ENCODE measurements at places on chromosomes 3 and 15. TPM values are rescaled to one million over a fixed set of nuclear protein-coding genes. Genes with fewer than 3 reads are reported as not detected.

The FAH gene
- polyA plus RNA-seq = 69.2 TPM

The LYZL4 gene
- polyA plus RNA-seq = not detected

The IL16 gene
- 14.3 TPM for polyA plus RNA-seq

The COLQ gene
- polyA plus RNA-seq = 1.1 TPM

The STRA6 gene
- 1.2 TPM for polyA plus RNA-seq

- DNase-seq = no peak
- H3K4me3 ChIP-seq = no peak overlapping the region
- H3K36me3 ChIP-seq = no peaks in the 10 kb centered on the region
- no peaks in the 10 kb centered on the region for H3K4me1 ChIP-seq
- no peak overlapping the region for H3K27ac ChIP-seq
- H3K27me3 ChIP-seq = no peaks in the 10 kb centered on the region
Measured at GRCh38 chr3:187082758-187083375, 56.4 kb downstream of the RPL39L start.

DNA sequence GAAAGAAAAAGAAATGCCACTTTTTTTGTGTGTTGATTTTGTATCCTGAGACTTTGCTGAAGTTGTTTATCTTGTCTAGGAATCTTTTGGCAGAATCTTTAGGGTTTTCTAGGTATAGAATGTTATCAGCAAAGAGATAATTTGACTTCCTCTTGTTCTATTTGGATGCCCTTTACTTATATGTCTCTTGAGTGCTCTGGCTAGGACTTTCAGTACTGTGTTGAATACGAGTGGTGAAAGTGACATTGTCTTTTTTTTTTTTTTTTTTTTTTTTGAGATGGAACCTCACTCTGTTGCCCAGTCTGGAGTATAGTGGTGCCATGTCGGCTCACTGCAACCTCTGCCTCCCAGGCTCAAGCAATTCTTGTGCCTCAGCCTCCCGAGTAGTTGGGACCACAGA is 64.7 kb upstream of the NPHP3 start:
- H3K4me1 ChIP-seq = no peaks in the 10 kb centered on the region
- H3K27me3 ChIP-seq = no peaks in the 10 kb centered on the region
- H3K27ac ChIP-seq = no peak overlapping the region
- H3K36me3 ChIP-seq = no peaks in the 10 kb centered on the region
- DNase-seq = no peak

- no peak overlapping the region for H3K27ac ChIP-seq
- H3K27me3 ChIP-seq = no peaks in the 10 kb centered on the region
- no peak for DNase-seq
- H3K4me1 ChIP-seq = no peaks in the 10 kb centered on the region
- no peak overlapping the region for H3K4me3 ChIP-seq
Measured at GRCh38 chr3:51588724-51589123, 50.2 kb downstream of the RAD54L2 start.

DNA sequence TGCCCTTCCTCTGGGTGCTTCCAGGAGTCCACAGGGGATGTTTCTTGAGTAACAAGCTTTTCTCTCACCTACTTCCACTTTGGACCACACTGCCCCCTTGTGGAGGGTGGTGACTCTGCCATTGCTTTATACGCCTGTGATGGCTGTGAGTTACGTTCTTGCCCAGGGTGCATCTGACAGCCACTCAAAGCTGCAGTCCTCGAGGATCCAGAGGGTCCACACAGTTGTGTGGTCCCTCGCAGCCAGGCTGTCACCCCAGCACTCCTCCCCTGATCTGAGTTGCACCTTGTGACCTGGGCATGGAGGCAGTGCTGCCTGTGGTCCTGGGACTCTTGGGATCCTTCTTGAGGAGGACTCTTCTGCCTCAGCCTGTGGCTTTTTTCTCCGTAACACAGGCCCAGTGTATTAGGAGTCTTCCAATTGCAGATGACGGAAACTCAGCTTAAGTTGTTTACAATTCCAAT is 23.4 kb downstream of the FOXL2 start:
- H3K27me3 ChIP-seq = no peaks in the 10 kb centered on the region
- DNase-seq = peak; percentile 93
- H3K4me3 ChIP-seq = no peak overlapping the region
- no peaks in the 10 kb centered on the region for H3K4me1 ChIP-seq

DNA sequence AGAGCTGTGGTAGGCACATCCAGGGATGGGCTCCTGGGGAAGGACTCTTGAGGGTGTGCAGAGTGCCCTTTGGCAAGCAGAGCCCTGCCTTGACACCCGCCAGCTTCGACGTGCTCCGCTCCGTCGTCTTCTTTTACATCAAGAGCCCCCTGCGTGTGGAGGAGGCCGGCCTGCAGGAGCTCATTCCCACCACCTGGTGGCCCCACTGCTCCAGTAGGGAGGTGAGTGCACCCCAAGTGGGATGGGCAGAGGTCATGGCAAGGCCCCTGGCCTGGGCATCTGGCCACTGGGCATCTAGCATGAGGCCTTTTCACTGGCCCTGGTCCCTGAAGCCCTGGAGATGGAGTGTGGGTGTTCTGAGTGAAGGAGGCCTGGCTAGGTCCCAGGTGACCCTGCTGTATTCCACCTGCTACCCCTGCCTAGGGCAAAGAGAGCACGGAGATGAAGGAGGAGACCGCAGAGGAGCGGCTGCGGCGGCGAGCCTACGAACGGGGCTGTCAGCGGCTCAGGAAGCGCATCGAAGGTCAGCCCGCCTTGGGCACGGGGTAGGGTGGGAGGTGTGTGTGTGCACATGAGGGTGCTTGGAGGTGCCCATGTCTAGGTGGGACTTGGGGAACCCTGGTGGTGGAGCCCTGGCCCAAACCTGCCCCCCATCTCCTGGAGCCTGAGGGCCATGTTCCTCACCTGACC is 12.2 kb downstream of the RNF123 start:
- DNase-seq = no peak
- no peaks in the 10 kb centered on the region for H3K27me3 ChIP-seq
- peaks cover 71% of the 10 kb centered on the region for H3K36me3 ChIP-seq
- H3K27ac ChIP-seq = no peak overlapping the region

DNA sequence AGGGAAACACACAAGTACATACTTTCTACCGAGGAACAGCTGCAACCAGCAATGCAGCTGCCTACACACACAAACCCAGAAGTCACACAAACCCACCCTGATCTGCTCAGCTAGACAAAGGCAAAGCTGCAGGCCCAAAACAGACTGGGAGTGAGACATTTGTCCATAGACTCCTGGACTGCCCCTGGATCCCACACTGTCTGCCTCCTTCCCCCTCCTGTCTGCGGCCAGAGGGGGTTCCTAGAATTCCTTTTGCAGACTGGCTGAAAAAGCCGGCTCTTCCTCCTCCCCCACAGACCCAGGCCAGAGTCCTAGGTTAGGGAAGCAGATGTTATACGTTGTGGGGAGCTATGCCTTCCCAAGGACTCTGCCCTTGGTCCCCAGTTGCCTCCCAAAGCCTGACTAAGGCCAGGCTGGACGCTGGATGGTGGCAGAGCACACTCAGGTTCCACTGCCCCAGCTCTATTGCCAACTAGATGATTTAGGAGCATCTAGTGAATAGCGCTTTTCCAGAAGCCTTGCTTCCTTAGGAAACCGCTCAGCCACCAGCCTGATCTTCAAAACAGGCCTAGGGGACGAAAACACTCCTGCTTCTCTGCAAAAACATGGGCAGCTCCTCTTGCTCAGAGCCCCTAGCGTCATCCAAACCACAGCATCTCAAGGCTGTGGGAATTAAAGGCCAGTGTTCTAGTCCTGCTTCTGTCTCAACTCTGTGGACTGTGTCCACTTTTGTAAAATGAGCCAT is 37.4 kb upstream of the CILP start:
- no peak overlapping the region for H3K27ac ChIP-seq
- no peaks in the 10 kb centered on the region for H3K4me1 ChIP-seq
- H3K36me3 ChIP-seq = no peaks in the 10 kb centered on the region
- H3K4me3 ChIP-seq = no peak overlapping the region
- no peaks in the 10 kb centered on the region for H3K27me3 ChIP-seq

DNA sequence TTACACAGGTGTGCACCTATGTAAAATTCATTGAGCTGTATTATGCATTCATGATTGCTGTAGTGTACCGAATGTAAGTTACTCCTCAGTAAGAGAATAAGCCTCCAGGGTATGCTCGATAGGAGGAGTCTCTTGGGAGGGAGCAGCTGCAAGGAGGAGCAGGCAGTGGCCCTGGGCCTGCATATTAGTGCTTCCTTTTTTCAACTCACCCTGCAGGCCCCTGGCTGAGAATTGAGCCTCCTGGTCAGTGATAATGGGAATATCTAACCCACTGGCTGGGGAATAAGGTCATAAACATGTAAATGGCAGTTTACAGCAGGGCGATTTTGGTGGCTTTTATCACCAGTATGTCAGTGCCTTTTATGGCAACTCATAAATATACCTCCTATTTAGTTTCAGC is 21.7 kb upstream of the SFMBT1 start:
- no peaks in the 10 kb centered on the region for H3K27me3 ChIP-seq
- no peaks in the 10 kb centered on the region for H3K36me3 ChIP-seq
- H3K4me3 ChIP-seq = no peak overlapping the region
- no peak for DNase-seq
- no peaks in the 10 kb centered on the region for H3K4me1 ChIP-seq

DNA sequence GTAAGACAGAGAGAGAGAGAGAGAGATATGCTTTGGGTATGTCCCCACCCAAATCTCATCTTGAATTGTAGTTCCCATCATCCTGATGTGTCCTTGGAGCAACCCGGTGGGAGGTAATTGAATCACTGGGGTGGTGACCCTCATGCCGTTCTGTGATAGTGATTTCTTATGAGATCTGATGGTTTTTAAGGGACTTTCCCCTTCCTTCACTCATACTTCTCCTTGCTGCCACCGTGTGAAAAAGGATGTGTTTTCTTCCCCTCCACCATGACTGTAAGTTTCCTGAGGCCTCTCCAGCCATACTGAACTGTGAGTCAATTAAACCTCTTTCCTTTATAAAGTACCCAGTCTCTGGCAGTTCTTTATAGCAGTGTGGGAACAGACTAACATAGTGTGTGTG is 60.3 kb downstream of the EOMES start:
- no peak for DNase-seq
- H3K27me3 ChIP-seq = no peaks in the 10 kb centered on the region
- peaks cover 8% of the 10 kb centered on the region for H3K4me1 ChIP-seq
- H3K36me3 ChIP-seq = no peaks in the 10 kb centered on the region

GRCh38 chr15:66369773-66370651 is 13.5 kb upstream of the TIPIN start:
- no peak for DNase-seq
- H3K27me3 ChIP-seq = no peaks in the 10 kb centered on the region
- peak overlapping the region; percentile 52 for H3K27ac ChIP-seq
- H3K4me3 ChIP-seq = no peak overlapping the region
- H3K36me3 ChIP-seq = no peaks in the 10 kb centered on the region

- no peak for DNase-seq
- no peak overlapping the region for H3K27ac ChIP-seq
- H3K4me3 ChIP-seq = no peak overlapping the region
Measured at GRCh38 chr3:5694266-5694665, 506.8 kb downstream of the EDEM1 start.

DNA sequence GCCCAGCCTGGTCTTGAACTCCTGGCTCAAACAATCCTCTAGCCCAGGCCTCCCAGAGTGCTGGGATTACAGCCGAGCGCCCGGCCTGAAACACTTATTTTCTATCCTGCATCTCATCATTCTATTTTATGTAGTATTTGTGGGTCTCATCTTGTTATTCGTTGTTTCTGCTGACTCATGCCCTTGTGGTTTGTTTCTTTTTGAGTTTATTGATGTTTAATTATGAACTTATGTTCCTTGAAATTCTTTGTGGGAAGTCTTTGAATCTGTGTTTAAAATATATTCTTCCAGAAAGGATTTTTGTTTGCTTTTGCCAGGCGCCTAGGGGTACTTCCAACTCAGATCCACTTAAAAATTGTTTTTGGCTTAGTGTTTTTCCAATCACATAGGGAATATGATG is 78.3 kb upstream of the C15orf39 start:
- H3K27ac ChIP-seq = no peak overlapping the region
- no peak for DNase-seq

DNA sequence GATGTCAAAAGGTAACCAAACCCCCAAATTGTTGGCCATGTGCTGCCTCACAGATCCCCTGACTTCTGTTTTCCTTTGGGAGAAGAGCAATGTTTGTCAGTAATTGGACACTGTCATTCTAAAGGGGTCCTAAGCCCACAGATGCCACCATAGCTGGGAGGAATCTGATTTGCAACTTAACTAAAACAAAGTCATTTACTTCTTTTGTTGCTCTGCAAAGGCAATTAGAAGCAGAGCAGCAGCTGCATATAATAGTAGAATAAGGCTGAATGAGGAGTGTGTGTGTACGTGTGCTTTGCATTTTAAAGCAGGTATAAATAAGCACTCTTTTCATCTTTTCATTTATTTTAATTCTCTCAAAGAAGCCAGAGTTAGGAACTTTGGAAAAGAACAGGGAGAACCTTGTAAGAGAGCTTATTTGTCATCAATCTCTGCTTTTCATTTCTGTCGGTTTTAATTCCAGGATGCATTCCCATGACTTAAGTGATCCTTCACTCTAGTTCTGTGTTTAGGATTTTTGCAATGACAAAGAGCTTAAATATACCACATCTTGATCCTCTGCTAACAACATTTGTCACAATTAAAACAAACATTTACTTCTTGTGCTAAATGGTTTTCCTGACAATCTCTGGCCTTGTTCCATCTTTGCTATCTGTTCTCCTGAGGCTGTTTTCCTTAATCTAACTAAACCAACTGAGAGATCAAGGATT is 530.2 kb upstream of the CBLB start:
- no peak for DNase-seq
- H3K27me3 ChIP-seq = no peaks in the 10 kb centered on the region
- no peak overlapping the region for H3K27ac ChIP-seq
- no peaks in the 10 kb centered on the region for H3K36me3 ChIP-seq

GRCh38 chr15:66733976-66734375 is 31.9 kb downstream of the SMAD6 start:
- no peaks in the 10 kb centered on the region for H3K36me3 ChIP-seq
- H3K4me3 ChIP-seq = no peak overlapping the region
- no peak for DNase-seq
- no peaks in the 10 kb centered on the region for H3K4me1 ChIP-seq
- no peaks in the 10 kb centered on the region for H3K27me3 ChIP-seq

DNA sequence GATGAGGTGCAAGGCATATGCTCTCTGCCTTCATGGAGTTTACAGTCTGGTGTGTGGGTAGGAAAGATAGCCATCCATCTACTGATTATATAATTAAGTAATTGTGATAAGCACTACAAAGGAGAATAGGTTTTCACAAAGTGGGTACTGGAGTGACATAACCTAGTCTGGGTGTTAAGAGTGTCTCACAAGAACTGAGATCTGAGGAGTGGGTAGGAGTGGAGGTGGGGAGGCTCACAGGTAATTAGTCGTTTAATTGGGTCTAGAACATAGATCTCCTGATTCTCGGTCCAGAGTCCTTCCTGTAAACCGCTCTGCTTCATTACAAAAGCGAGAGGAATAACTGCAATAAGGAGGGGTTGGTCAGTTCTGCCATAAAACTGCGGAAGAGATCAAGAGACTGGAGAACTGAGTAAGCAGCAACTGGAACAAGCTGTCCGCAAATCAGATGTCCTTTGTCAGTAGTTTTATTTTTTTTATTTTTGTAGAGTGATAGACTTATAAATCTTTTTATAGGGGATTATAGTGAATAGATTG is 2.2 kb downstream of the NEO1 start:
- H3K36me3 ChIP-seq = no peaks in the 10 kb centered on the region
- no peak for DNase-seq
- no peaks in the 10 kb centered on the region for H3K27me3 ChIP-seq
- no peak overlapping the region for H3K4me3 ChIP-seq
- H3K4me1 ChIP-seq = peaks cover 19% of the 10 kb centered on the region

- H3K4me3 ChIP-seq = no peak overlapping the region
- H3K27ac ChIP-seq = no peak overlapping the region
- H3K27me3 ChIP-seq = peaks cover 72% of the 10 kb centered on the region
- no peaks in the 10 kb centered on the region for H3K4me1 ChIP-seq
Measured at GRCh38 chr3:147358144-147358992, 48.0 kb downstream of the ZIC4 start.

- no peaks in the 10 kb centered on the region for H3K27me3 ChIP-seq
- no peak overlapping the region for H3K4me3 ChIP-seq
- no peaks in the 10 kb centered on the region for H3K36me3 ChIP-seq
- no peak overlapping the region for H3K27ac ChIP-seq
- H3K4me1 ChIP-seq = no peaks in the 10 kb centered on the region
Measured at GRCh38 chr3:17755836-17756235, 13.4 kb upstream of the TBC1D5 start.

Data from adrenal gland (tissue), 19 donors.